Mesothelial cell of epicardium (in vitro differentiated cells): ENCODE measurements at places on chromosomes 7 and 10. TPM values are rescaled to one million over a fixed set of nuclear protein-coding genes. Genes with fewer than 3 reads are reported as not detected.

DNA sequence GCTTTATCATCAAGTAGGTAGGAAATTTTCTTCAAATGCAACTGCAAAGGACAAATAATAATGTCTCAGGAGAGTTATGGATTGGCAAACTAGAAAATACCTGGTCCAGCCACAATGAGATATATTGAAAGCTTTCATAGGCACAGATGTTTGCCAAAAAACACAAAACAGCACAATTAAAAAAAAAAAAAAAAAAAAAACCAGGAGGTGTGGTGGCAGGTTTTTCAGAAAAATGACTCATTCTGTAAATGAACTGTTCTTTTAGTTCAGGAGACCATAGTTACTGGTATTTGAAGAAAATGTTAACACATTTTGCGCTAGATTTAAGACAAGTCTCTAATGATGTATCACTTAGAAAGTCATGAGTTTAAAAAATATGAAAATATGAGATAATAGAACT lies 55.0 kb upstream of the JCAD start:
- peaks cover 31% of the 10 kb centered on the region for H3K4me1 ChIP-seq
- no peak for DNase-seq
- H3K27ac ChIP-seq: no peak overlapping the region
- H3K36me3 ChIP-seq: no peaks in the 10 kb centered on the region

DNA sequence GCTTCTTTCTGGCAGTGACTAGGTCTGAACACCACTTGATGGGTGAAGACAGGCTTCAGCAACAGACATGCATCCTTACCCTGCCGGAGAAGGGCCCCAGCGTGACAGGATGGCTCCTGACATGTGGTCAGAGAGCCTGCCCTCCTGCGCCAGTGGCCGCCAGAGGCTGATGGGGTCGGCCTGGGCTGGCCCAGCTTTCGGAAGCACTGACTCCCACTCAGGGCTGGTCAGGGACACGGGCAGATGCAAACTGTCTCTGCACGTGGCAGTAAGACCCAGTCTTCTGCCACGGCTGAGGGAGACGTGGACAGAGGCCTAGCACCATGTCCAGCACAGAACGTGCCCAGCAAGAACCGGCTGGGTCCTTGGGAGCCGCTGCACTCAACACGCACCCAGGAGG lies 10.2 kb downstream of the TUBGCP2 start:
- DNase-seq: no peak
- H3K27ac ChIP-seq: no peak overlapping the region
- peaks cover 52% of the 10 kb centered on the region for H3K36me3 ChIP-seq

- no peak overlapping the region for H3K27ac ChIP-seq
- peaks cover 5% of the 10 kb centered on the region for H3K27me3 ChIP-seq
- DNase-seq: no peak
- H3K4me1 ChIP-seq: no peaks in the 10 kb centered on the region
- H3K4me3 ChIP-seq: no peak overlapping the region
These were observed 32.1 kb downstream of the PLCE1 start for GRCh38 chr10:94025806-94026205.

DNA sequence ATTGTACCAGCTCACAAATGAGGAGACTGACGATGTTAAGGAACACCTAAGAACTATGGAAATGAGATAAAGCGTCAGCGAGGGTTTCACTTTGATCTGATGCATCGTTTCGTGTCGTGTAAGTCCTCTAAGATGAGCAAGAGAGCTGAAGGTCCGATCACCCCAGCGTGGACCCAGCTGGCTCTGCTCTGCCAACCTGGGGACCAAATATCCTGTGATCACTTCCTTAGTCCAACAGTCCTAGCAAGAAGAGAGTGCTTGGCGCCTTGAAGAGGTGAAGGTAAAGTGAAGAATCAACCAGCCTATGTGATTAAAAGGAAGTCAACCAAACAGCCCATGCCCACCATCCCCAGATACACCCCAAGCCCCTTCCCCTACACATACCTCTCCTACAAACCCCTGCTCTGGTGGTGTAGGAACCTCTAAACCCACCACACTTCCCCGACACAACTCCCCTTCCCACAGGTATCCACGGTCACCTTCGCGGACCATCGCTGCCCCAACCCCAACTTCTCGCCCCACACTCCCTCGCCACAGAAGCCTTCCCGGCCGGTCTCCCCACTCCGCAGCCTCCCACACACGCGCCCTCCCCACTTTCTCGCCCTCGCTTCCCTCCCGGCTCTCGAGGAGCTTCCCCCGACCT lies 722 bp downstream of the UPF2 start:
- peaks cover 2% of the 10 kb centered on the region for H3K27me3 ChIP-seq
- peak overlapping the region; percentile 94 for H3K27ac ChIP-seq
- DNase-seq: no peak
- no peaks in the 10 kb centered on the region for H3K36me3 ChIP-seq
- peak overlapping the region; percentile 87 for H3K4me3 ChIP-seq

GRCh38 chr10:81915504-81915897 lies 40.5 kb downstream of the NRG3 start:
- no peak overlapping the region for H3K27ac ChIP-seq
- no peak for DNase-seq
- no peak overlapping the region for H3K4me3 ChIP-seq
- no peaks in the 10 kb centered on the region for H3K4me1 ChIP-seq

CWF19L1 gene
- total RNA-seq: 20.7 to 25.6 TPM (median 24.1 TPM) in 3 replicates
